Large intestine (tissue), 12 donors: ENCODE measurements at places on chromosomes 4 and X. TPM values are rescaled to one million over a fixed set of nuclear protein-coding genes. Genes with fewer than 3 reads are reported as not detected.
A peak's percentile ranks its signal among the peaks of the same experiment; 100 is the strongest.

GRCh38 chr4:23161787-23162186 lies 469.1 kb downstream of the GBA3 start:
- DNase-seq, result no peak

- DNase-seq, result no peak
Observed at GRCh38 chr4:42843694-42844093, 48.8 kb upstream of the GRXCR1 start.

DNA sequence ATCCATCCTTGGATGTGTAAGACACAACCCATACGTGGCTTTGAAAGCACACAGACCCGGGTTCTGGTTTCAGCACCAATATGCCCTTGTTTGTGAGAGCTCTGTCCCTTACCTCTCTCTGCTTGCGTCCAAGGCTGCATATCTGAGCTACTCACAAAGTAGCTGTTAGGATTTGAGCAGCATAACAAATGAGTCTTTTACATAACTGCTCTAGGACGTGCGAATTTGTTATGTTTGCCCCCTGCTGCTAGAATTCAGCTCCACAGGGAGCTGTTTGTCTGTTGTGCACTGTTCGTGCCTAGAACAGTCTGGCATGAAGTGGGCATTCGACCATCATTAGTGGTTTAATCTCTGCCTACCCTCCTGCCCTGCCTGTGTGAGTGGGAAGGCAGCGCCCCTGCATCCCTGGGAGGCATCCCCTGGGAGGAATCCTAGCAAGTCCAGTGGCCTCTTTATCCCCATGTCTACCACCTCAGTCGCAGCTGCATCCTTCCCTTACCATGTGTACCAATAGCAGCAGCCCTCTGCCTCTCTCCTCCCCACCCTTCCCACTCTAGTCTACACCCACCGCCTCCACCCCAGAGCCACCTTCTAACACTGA lies 42.1 kb downstream of the SLC2A9 start:
- DNase-seq, result no peak

DNA sequence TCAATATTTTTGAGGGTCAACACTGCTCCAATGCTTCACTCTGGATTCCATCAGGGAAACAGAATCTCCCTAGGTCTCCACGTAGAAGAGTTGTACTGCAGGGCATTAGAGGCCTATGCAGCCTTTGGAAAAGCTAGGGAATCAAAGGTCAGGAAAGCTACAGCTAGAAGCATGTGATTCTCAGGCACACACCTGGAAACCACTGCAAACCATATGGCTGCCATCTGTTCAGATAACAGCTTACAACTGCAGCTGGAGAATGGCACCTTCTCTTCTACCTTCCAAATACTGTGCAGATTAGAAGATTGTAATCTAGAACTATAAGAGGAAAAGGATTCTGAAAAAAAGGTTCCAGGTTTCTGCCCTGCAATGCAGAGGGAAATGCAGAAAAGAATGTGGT lies 60.6 kb downstream of the BTC start:
- DNase-seq, result peak; percentile 88

Gene OCRL
- polyA plus RNA-seq, result 23.6 TPM

Gene TIGD2
- 10.3 TPM for polyA plus RNA-seq

Gene SYAP1
- polyA plus RNA-seq, result 31.3 TPM
